ENCODE measurements at places on chromosomes 11 and 22.

DNA sequence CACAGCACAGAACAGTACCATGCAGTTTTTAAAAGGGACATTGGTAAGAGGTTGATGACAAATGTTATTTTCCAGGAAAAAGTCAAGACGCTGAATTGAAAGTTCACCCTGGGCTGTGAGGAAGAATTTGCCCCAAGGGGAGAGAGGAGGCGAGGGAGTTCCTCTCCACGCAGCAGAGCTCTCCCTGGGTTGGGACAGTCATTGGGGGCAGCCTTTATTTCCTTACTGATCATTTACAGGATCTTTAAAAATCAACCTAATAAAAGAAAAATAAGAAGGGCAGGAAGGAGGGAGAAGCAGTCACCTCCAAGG, 49.9 kb upstream of the WNT7B start:
- DNase-seq, result no peak

DNA sequence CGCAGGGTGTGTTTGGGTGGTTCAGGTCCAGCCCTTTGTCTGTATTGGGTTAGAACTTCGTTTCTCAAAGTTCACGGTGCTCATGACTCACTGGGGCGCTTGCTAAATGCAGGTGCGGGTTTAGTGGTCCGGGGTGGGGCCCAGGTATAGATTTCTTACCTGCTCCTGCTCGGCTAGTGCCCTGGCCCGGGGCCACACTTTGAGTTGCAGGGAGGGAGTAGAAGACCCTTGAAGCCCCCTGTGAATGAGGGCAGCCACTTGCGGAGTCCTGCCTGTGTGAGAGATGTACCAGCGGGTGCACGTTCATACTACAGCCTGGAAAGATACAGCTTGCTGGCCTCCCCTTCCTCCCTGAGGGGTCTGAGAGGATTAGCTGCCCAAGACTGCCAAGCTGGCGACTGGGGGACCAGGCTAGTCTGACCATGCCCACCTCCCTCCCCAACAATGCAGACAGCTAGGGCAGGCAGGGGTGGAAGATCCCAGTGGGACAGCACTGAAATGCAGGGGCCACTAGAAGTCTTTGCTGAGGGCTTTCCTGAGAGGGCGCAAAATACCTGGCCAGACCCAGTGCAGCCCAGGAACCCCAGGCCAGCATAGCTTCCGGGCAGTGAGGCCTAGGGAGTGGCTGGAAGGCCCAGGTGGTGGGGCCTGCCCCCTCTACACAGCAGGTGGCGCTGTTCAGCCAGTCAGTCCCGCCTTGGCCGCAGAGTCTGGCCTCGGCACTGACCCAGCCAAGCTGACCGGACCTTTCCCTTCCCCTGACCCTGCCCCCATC, 5.1 kb upstream of the MYRF start:
- DNase-seq, result no peak

GRCh38 chr22:35966314-35967045, 62.1 kb downstream of the RBFOX2 start:
- no peak for DNase-seq

GRCh38 chr11:115170133-115170815, 333.9 kb downstream of the CADM1 start:
- peak; percentile 28 for DNase-seq

- DNase-seq, result no peak
These were observed 57.4 kb downstream of the CSTF3 start for GRCh38 chr11:33103836-33104235.

DNA sequence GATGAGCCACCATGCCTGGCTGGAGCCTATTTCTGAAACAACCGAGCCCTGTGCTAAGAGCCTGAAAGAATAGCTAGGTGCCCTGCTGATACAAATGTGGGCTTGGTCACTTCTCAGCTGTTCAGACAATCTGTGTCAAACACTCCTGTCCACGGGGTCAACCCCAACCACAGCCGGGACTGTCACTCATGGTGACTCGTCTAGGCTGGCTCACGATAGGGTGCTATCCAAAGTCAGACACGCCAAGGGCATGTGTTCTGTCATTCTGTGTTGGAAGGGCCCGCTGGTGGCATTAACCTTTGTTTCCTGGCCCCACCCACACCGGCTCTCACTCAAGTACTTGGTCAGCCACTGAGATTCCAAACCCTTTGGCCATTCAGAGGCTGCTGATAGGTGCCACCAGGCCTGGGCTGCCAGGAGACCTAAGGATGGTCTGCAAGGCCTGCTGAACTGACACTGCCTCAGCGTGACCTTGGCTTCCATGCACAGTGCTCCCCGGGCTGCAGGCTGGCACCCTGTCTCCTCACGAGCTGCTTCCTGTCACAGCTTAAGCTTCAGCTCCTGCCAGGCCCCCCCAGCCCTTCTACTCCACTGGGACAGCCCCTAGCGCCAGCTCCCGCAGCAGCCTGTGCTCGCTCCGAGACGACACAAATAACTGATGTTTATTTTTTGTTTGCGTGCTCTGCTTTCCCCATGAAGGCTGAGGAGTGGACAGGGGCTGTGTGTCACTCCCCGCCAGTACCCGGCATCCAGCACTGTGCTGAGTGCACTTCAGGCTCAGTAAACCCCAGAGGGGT, 14.2 kb upstream of the CDC42BPG start:
- DNase-seq, result no peak

DNA sequence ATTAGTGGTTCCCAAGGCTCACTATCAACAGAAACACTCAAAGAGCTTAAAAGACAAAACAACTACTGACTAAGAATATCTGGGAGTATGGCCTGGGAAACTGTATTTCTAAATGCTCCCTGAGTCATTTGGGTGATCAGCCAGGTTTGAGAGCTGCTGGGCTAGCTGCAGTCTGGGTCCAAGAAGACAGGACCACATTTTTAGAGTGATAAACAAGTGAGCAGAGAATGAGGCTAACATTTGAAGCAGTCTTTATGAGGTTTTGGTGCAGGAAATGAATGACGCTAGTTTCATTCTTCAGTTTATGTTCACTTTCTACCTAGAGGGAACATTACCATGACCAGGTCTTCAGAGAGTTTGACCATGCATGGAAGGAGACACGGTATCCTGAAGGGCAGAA, 97.7 kb downstream of the TEAD1 start:
- DNase-seq, result no peak

DNA sequence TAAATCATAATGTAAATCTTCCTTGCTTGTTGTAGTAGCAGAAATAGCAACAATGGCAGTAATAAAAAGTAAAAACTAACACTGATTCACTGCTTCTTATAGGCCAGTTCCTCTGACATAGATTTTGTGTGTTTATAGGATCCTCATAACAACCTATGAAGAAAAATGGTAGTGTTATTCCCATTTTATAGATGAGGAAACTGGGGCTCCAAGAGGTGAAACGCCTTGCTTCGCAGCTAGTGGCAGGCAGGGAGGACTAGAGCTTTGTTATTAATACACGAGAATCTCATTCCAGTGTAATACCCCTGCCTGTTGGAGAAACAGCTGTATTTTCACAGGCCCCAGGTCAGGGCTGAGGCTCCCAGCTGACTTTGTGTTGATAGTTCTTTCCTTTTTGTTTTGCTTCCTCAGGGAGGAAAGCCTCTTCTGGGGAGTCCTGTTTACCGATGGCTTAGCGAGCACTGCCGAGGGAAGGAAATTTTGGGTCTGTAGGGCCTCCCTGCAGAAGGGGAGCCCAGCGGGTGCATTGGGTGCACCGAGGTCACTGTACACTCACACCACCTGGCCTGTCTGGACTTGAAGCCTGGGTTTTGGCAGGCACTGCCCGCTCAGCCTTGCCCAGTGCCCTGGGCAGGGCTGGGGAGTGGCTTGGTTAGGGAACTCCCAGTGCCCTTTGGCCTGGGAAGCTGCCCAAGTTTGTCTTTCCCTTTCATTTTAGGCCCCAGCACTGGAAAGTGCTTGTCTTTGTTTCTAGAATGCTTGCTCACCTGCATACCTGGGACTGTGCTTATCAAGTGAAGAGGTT, 13.5 kb downstream of the KIAA1671 start:
- DNase-seq, result no peak

Data from NCI-H1105 (cell line).